ENCODE measurements at places on chromosomes 6 and 20.
A peak's percentile ranks its signal among the peaks of the same experiment; 100 is the strongest.

DNA sequence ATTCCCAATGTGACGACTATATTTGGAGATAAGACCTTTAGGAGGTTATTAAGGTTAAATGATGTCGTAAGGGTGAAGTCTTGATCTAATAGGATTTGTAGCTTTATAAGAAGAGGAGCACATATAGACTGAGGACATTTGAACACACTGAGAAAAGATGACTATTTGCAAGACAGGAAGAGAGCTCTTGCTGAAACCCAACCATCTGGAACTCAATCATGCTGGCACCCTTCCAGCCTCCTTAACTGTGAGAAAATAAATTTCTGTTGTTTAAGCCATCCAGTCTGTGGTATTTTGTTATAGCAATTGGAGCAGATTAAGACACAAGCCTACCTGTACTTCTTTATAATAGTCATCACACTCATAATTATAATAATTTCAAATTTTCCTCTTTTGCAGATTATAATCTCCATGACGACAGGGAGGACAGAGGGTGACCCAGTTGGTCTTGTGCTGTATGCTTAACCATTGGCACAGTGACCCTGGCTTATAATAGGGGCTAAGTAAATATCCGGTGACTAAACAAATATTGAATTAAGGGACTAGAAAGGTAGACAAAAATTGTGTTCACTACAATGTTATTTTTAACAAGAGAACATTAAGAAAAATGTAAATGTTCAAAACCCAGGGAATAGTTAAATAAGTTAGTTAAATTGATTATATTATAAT lies 206.4 kb upstream of the HDDC2 start:
- no peak for DNase-seq

DNA sequence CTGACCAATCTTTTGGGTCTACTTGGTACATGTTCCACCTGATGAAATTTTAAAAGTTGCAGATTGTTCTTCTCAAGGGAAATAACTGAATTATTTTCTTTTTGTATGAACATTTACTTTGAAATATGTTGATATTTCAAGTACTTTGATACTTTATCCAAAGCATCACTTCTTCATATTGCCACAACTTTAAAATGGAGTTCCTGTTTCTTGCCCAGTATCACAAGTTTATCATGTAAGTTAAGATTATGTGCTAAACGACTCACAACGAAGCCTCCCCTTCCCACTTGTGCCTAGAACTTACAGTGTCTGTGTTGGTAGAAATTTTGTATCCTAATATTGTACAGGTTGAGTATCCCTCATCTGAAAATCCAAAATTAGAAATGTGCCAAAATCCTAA lies 108.4 kb downstream of the ARID1B start:
- DNase-seq, result no peak

- no peak for DNase-seq
These were observed 30.2 kb downstream of the KLHL31 start for GRCh38 chr6:53635322-53635721.

- DNase-seq, result no peak
These were observed 58.9 kb downstream of the KIZ start for GRCh38 chr20:21184819-21185218.

GRCh38 chr6:152748843-152749242 lies 1.8 kb upstream of the VIP start:
- DNase-seq, result no peak

DNA sequence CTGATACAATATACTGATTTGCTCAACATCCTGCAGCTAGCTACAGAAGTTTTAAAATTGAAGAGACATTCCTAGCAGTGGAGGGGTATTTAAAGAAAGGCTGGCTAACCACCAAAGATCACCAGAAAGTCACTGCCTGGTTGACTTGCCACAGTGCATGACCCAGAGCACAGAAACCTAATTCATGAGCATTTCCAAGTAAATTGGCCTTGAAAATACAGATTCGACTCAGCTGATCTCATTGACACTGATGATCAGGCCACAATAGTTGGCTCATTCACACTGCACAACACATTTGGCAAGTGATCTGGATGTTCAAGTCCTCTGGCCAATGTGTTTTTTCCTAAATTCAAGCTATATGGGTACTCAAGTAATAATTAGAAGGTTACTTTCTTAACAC lies 13.3 kb upstream of the TDRD6 start:
- no peak for DNase-seq

GRCh38 chr20:3071610-3072529 lies at the start of gene OXT:
Gene OXT (plus strand): TSS chr20:3071620. CDS start chr20:3071656, 36 bp downstream.
- peak; percentile 46 for DNase-seq

DNA sequence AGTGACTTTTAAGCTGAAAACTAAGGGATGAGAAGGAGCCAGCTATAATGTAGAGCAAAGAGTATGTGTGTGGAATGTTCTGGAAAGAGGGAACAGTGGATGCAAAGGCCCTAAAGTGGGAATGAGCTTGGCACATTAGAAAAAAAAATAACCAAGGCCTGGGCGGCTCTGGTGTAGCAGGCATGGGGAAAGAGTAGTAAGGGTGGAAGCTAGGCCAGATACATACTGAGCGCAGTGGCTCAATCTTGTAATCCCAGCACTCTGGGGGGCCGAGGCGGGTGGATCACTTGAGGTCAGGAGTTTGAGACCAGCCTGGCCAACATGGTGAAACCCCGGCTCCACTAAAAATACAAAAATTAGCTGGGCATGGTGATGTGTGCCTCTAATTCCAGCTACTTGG lies 8.4 kb downstream of the GGT7 start:
- DNase-seq, result no peak

GRCh38 chr20:52422574-52423336 lies 231.2 kb upstream of the ZFP64 start:
- no peak for DNase-seq

GRCh38 chr20:16595376-16595775 lies 22.1 kb upstream of the KIF16B start:
- no peak for DNase-seq

DNA sequence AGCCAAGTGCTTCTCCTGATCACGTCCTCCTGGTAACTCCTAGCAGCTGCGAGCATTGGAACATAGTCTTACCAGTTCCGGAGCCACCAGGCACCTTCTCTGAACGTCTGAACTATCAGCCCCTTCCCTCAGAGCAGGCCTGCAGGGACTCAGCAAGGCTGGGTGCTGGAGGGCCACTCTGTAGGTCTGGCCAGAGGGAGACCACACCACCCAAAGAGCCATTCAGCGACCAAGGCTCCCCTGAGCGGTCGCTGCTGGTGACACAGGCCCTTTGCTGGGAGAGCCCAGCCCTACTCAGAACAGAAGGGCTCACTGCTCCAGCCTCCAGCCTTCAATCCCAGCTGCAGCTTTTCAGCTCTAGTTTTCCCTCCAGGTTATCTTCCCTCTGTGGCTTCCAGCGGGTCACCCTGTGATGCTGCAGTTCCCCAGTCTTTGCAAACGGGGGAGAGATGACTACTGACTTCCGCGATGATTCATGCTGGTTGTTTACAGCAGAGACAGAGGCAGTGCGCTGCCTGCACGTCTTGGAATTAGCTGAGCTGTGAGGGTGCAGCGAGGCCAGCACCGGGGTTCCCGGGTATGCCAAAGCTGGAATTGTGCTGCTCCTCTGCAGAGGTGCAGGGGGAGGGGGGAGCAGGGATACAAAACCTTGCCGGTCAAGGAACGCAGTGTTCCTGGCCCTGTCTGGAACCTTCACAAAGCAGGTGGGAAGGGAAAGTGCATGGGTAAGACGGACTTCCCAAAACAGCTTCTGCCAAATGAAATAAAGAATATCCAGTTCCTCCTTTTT lies 161.4 kb downstream of the LY86 start:
- DNase-seq, result no peak

DNA sequence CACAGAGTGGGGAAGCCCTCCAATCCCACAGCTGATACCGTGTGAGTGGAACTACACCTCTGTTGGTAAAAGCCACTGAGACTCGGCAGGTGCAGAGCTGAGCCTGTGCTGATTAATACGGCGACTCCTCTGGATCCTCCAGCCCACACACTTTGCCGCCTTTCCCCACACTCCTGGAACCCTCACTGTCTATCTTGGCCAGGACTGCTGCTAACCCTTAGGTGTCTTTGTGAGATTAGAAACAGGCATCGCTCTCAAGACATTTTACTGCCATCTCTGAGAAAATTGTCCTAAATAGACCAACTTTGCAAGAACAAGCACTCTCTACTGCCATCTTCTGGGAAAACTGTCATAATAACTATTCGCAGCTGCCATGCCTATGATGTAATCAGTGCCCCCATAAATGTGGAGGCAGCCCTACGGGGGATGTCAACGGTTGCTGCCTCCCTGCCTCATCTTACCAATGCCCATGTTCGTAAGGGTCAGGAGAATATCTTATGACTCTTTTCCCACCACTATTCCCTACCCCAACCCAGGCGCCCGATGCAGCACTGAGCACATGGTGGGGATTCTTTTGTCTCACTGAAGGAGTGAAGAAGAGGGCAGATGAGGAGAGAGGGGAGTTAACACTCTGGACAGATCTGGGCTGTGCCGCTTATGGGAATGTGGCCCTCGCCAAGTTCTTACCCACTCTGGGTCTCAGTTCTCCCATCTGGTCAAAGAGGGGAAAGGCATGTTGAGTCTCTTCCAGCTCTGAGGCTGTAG lies 26.1 kb upstream of the KCNB1 start:
- no peak for DNase-seq

DNA sequence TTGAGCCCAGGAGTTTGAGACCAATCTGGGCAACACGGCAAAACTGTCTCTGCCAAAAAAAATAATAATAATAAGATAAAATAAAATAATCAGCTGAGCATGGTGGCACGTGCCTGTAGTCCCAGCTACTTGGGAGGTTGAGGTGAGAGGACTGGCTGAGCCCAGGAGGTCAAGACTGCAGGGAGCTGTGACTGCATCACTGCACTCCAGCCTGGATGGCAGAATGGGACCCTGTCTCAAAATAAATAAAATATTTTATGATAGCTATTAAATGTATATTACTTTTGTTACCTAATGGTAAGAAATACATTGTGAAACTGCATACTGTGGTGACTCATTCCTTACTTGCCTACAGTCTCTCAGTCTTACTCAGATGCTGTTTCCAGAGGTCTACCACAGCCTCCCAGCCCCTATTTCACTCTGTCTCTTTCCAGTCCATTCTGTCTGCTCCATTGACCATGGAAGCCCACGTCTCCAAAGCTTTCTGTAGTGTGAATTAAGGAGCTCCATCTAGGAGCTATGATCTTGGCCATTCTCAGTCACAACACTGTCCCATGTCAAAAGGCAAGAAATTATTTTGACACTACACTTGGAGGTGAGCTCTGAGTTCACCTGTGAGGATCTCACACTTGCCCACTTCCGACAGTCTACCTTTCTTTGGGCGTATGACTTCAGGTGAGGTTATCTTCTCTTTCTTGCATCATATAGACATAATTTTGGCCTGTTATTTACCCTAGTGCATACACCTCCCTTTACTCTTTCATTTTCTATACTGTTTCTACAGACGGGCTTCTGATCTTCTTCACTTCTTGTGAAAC lies 22.4 kb upstream of the SNX9 start:
- DNase-seq, result no peak

- no peak for DNase-seq
These were observed 252.0 kb upstream of the JAG1 start for GRCh38 chr20:10925767-10926166.

- no peak for DNase-seq
These were observed 4.0 kb upstream of the CCN2 start for GRCh38 chr6:131955192-131955591.

DNA sequence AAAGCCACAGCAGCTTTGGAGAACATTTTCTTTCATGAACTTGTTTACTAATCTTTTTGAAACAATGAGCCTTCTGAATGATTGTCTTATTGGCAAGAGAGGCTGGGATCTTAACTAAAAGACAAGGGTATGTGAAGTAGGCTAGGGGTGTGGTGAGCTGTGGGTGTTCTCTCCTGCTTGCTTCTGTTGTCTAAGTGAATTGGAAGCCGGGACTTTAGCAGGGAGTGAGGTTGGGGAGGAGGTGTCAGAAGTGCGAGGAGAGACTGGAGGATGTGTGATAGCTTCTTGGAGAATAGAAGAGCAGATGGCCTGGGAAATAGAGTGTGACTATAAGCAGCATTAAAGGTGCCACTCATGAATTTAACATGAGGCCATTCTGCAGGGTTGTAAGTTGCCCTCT lies 562.8 kb downstream of the UTRN start:
- no peak for DNase-seq

DNA sequence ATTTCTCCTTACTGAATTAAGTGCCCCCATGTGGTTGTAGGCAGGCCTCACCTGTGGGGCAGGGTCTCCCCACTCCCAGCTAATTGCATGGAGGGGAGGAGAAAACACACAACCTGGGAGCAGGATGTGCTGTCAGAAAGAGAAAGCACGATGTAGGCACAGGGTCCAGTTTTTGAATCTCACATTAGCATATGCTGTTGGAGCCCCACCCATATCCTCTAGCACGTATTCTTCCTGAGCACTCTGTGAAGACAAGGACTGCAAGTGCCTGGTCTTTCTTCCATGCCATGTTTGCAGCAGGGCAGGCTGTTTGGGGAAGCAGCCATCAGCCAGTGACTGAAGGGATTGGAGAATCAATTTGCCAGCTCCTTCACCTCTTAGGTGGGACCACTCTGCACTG lies 108.2 kb downstream of the CFAP61 start:
- DNase-seq, result no peak
